RKO (cell line): ENCODE measurements at places on chromosomes 6 and 20.
A peak's percentile ranks its signal among the peaks of the same experiment; 100 is the strongest.

GRCh38 chr6:163414946-163415619 lies 565 bp downstream of the QKI start:
- no peak for DNase-seq

DNA sequence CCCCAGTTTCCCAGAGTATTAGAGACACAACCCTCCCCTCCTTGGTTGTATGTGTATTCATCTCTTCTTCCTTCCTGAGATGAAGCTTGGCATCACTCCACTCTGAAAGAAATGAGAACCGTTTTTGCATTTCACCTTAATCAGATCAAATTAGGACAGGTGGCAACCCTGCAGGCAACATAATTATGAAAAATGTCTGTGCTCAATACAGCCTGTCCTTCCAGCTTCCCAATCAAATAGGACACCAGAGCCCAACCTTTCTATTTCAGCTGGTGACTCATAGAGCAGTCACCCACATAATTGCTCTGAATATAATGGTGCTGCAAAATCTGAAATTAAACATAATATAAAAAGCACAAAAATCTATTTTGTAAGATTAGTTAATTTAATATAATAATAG lies 310.2 kb upstream of the AGPAT4 start:
- no peak for DNase-seq

- no peak for DNase-seq
Measured at GRCh38 chr6:60671369-60671768, 1614.7 kb downstream of the KHDRBS2 start.

DNA sequence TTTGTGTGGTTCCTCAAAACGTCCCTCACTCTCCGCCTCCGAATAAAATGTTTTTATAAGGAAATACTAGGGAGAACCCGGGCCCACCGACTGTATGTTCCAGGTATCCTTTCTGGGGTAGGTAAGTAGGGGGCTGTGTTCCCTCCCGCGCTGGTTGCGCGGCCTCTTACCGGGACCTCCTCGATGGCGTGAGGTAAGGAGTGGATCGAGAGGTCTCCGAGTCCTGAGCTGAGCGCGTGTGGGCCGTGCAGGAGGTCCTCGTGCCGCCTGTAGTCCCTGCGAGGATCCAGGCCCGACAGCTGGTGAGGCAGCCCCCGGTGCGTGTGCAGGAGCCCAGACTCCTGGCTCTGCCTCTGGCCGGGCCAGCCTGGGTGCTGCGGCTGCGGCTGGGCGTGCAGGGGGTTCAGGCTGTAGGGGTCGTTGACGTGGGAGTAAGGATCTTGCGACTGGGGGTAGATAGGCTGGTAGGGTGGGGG lies 5.1 kb downstream of the TFAP2A start:
- DNase-seq = peak; percentile 22

- DNase-seq = no peak
Measured at GRCh38 chr20:56004007-56004406, 1.3 kb downstream of the CBLN4 start.

DNA sequence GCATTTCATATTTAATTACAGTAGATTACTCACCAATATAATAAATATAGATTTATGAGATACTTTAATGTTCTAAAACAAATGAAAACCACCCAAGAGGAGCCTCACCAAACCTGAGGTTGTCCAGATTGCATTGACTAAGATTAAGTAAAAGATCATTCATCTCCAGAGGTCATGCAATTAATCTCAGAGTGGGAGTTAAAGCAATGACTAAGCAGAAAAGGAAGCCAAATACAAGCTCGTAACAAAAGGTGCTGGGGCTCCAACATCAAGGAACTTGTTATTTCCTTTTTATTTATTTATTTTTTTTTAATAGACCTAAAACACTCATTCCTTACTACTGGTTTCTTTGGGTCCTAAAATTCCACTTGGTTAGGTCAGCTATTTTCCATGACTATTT lies 57.7 kb downstream of the RSPO3 start:
- peak; percentile 1 for DNase-seq

DNA sequence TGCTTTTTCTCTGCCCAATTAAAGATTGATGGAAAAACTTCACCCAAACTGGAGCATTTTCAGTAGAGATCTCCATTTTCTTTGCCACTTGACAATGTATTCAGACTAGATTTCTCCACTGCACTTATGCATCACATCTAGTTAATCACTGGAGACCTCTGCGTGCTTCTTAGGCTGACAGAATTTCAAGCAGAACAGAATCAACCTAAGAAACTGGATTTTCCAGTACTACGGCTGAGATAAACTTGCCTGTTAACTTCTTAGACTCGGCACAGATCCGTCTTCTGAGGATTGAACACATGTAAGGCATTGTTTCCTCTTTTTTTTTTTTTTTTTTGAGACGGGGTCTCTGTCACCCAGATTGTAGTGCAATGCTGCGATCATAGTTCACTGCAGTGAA lies 139.2 kb downstream of the LRRC1 start:
- DNase-seq = no peak

DNA sequence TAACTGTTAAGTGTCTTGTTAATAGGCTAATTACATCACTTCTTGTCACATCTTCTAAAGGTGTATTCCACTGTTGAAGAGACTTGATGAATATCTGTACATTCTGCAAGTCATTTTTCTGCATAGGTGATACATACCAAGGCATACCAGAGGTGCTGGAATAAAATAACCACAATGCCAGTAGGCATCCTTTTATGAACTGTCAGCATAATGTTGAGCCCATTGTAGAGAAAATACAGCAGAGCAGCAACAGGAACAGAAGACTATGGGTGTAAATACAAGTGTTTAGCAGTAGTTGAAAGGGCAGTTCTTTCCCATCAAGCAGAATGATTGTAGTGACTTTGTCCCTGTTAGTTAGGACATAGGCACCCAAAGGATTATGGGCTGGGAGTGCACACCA lies 44.4 kb upstream of the ZNF337 start:
- no peak for DNase-seq

- DNase-seq = no peak
Measured at GRCh38 chr6:42694586-42694985, 27.8 kb downstream of the PRPH2 start.

DNA sequence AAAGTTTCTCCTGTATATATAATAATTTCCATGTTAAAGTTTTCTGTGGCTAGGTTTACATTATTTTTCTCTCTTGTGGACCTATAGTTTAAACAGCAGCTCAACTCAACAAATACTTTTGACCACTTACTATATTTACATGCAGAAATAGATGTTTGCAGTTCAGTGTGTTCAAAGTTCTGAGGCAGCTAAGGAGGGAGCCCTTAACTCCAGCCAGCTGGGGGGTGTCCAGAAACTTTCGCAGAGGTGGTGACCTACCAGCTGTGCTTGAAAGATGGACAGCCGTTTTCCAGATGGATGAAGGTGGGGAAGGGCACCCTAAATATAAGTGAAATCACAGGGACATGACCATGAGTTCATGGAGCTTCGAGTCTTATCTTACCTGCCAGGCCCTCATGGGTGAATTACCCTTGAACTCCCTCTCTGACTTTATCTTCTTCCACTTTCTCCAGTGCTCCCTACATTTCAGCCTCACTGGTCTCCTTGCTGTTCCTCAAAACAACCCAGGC lies 33.4 kb downstream of the DHX35 start:
- DNase-seq = no peak

GRCh38 chr6:105954148-105954547 lies 132.0 kb upstream of the PRDM1 start:
- DNase-seq = no peak

DNA sequence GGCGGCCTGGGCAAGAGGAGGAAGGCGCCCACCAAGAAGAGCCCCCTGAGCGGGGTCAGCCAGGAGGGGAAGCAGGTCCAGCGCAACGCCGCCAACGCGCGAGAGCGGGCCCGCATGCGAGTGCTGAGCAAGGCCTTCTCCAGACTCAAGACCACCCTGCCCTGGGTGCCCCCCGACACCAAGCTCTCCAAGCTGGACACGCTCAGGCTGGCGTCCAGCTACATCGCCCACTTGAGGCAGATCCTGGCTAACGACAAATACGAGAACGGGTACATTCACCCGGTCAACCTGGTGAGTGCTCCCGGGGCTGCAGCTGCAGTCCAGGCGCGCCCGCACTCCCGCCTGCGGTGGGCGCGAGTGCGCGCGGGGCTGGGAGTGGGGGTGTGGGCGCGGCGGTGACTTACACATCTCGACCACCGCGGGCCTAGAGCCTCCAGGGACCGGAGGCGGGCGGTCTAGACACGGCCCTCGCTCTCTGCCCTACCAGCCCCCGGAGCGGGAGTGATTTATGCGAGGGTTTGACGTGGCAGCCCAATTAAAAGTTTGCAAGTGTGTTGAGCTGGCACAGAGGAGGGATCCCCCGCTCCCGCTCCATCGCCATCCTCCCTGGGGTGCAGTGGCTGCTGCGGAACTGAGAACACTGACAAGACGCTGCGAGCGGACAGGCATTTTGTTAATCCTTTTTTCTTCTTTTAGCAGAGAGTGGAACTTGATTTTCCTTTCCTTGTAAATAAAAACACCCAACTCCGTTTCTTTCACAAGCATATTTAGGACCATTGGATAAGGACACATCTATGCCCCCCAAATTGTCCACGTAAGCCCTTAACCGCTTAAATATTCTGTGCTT lies 867 bp downstream of the TCF21 start:
- no peak for DNase-seq

DNA sequence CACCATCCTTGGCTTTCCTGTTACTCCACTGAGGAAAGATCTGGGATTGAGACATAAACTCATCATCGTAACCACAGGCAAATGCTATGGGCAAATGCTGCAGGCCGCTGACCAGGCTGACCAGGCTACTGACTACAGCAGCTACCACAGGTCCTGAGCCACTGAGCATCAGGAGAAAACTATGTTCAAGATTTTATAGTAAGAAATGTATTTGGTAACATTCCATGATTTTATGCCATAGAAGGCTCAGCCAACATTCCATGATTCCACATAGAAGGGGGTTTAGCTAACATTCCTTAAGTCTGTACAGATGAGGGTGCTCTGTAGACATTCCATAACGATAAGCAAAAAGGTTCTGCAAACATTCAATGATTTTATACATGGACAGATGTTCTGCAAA lies 16.1 kb upstream of the B4GALT5 start:
- DNase-seq = no peak

GRCh38 chr6:46288835-46289234 lies 118.1 kb upstream of the ENPP5 start:
- DNase-seq = no peak

- DNase-seq = no peak
Measured at GRCh38 chr6:109715616-109716015, 24.5 kb downstream of the FIG4 start.

- no peak for DNase-seq
Measured at GRCh38 chr6:35015996-35016395, 125.1 kb downstream of the TCP11 start.

GRCh38 chr6:168100803-168101589 lies 22.0 kb upstream of the FRMD1 start:
- no peak for DNase-seq

- DNase-seq = no peak
Measured at GRCh38 chr6:150905769-150906168, 40.3 kb downstream of the MTHFD1L start.

DNA sequence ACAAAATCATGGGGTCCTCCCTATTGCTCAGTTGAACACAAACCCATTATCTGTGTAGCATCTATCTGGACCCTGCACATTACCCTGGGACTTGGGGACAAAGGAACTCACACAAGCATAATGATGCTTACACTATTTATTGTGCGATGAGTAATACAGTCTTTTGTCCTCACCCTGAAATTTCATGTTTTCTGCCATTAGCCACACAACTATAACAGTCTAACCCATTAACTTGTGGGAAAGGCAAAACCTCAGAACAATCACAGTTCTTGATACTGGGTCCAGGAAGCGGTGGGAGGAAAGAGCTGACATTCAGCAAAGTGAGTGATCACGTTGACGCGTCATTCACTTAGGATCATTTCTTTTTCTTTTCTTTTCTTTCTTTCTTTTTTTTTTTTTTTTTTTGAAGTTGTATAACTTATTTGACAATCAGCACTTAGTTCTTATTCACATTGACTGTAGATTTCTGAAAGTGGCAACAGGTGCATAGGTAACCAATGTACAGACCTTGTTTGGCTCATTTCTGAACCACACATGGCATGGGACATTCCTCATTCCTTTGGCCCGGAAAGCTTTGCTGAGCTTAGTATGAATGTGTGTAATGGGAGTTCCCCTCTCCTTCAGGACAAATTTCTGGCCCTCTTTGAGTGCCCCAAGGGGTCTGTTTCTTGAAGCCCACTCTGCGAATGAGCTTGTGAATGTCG lies 94.8 kb upstream of the CNKSR3 start:
- no peak for DNase-seq

GRCh38 chr6:44439270-44440045 lies 52.0 kb downstream of the CDC5L start:
- peak; percentile 40 for DNase-seq

- DNase-seq = no peak
Measured at GRCh38 chr6:140538926-140539325, 1164.5 kb upstream of the CITED2 start.

GRCh38 chr20:42179768-42180167 lies 561.6 kb upstream of the CHD6 start:
- DNase-seq = peak; percentile 83

DNA sequence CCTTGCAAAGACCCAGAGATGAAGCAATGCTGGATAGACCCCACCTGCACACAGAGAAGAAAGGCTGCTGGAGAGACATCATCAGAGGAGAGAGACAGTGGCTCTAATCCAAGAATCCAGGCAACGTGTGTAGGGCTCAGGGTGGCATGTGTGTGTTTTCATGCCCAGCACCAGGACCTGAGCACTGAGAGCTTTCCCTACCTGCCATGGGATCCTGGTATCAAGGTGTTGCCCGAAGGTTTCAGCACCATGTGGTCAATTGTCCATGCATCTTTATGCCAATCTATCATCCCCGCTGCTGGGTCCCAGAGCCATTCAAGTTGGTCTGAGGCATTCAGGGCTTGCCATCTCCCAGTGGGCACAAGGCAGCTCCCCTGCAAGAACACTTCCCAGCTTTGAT lies 7.5 kb upstream of the CD93 start:
- DNase-seq = no peak

GRCh38 chr6:167350275-167350696 lies 25.4 kb downstream of the TTLL2 start:
- no peak for DNase-seq

- no peak for DNase-seq
Measured at GRCh38 chr6:10613723-10614122, 80.7 kb downstream of the C6orf52 start.

DNA sequence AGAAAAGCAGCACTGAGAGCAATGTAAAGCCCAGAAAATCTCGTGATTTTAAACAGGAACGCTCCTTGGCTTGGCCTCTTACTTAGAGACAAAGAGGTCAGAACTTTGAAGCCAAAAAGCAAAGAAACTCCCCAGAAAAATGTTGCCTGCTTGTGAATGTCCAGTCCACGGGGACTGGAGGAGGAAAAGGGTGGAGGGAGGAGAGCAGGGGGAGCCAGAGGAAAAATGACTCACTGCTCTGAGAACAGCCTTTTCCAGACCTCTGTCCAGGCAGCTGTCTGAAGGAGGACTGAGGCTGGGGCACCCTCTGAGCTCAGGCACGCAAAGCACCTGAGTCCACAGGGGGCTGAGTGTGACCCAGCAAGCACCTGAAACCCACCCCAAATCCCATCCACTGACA lies 64.7 kb downstream of the TRAM2 start:
- DNase-seq = no peak

DNA sequence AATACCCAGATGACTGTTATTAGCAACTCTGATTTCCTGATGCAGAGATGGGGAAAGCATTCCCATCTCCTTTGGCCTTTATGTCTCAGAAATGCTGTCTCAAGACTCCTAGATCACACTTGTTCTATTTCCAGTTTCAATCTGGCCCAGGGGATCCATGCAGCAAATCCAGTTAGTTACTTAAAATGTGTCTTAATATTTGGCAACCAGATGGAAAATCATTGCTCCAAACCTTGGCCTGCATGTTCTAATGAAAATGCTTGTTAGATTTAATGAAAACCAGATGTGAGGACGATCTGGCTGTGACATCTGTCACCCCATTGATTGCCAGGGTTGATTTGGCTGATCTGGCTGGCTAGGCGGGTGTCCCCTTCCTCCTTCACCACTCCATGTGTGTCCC lies 125.2 kb downstream of the TSHZ2 start:
- no peak for DNase-seq
